ENCODE measurements at places on chromosomes 7 and 10.

DNA sequence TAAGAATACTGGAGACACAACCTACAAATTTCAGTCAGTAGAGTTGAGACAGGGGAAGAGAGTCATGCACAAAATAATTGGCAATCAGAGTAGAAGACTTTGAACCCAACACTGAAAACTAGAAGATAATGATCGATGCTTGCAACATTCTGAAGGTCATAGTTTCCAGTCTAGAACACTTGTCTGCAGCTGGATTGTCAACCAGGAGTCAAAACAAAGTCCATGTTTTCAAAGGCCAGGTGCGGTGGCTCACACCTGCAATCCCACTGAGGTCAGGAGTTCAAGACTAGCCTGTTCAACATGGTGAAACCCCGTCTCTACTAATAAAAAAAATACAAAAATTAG, 26.8 kb upstream of the SMURF1 start:
- DNase-seq = no peak

GRCh38 chr7:133675510-133676218, 422.8 kb downstream of the EXOC4 start:
- no peak for DNase-seq

DNA sequence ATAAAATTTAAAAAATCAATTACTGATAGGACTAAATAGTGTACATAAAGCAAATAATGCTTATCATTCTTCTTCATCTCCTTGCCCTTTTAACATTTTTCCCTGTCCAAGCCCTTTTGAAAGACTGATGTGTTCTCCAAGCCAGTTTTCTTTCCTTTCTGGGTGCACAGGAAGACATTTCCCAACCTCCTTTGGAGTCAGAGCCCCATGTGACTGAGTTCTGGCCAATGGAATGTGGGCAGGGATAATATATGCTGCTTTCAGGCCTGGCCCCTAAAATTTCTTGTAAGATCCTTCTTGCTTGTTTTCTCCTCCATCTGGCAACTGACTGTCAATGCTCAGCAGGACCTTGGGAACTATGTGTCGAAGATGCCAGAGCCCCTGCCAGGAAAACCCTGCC, 197.5 kb downstream of the EMX2 start:
- no peak for DNase-seq

- DNase-seq = no peak
Observed at GRCh38 chr7:70377957-70378356, 754.0 kb upstream of the GALNT17 start.

GRCh38 chr7:29860186-29860585, 53.9 kb downstream of the WIPF3 start:
- DNase-seq = no peak

DNA sequence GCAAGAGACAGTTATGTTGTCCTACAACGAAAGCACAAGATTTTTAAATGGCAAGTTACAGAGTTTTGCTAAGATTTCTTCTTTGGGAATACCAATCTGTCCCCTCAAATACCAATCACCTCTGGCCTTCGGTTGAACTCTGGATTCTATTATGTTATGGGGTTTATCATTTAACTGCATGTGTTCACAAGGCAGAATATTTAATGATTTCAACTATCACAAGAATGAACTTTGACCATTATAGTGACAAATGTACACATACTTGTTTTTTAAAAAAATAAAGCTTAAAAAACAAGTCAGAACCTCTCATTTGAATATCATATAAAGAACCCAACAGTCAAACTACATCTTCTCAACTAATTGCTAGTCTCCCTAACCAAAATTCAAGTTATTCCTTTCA, 11.3 kb downstream of the OAT start:
- no peak for DNase-seq

GRCh38 chr7:71334541-71334940, 202.6 kb downstream of the GALNT17 start:
- DNase-seq = no peak

- DNase-seq = no peak
Observed at GRCh38 chr10:104262055-104262454, 6.9 kb upstream of the GSTO2 start.

DNA sequence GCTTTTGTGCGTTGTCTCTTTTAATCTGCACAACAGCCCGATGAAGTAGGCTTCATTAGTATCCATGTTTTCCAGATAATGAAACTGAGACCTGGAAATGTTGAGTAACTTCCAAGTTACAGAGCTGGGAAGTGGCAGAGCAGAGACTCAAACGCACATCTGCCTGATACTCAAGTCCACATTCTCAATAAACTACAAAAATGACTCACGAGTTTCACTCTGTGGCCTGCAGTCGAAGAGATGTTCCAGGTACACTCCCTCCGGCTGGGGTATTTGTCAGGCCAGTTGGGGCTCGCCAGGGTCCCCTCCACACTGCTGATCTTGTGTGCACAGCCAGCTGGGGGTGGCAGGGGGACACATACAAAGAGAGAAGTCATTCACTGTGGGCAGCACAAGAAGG, 17.7 kb upstream of the OPALIN start:
- no peak for DNase-seq

DNA sequence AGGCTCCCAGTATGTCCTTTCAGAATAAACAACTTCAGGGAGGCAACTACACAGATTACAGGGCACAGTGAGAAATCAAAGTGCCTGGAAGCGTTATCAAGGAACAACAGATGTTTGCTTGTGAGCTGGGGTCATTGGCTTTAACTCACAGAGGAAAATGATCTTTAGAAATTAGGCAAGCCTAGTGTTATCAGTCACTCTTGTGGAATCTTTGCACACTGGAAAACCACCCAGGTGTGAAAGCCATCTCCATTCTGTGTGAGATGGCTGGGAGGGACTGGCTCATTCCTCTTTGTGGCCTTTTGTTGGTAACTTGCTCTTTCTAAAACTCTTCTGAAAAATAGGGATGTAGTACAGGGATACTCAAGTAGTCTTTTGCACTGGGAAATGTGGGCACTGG, 716.0 kb downstream of the XPNPEP1 start:
- no peak for DNase-seq

DNA sequence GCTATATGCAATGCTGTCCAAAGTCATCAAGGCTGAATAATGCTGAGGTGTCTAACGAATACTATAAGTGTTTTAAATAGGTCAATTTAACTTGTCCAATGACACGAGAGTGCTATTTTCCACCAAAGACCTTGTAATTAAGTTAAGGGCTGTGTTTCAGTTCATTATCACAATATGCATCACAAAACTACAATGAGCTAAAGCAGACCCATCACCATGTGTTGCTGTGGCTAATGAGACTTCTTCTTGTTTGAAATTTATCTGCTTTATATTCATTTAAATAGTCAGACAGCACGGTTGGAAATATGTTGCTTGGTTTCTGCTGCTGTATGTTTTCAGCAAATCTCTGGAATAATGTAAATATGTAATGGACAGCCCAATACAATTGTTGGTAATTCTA, 292.5 kb upstream of the VSTM2A start:
- DNase-seq = no peak

DNA sequence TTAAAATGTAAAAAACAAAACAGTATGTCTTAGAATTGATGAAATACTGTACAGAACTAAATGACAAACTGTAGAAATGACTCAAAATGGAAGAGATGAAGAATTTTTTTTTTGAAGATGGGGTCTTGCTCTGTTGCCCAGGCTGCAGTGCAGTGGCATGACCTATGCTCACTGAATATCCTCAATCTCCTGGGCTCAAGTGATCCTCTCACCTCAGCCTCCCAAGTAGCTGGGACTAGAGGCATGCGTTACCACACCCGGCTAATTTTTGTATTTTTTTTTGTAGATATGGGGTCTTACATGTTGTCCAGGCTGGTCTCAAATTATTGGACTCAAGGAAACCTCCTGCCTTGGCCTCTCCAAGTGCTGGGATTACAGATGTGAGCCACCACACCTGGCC, 36.5 kb downstream of the ATAD1 start:
- DNase-seq = no peak

DNA sequence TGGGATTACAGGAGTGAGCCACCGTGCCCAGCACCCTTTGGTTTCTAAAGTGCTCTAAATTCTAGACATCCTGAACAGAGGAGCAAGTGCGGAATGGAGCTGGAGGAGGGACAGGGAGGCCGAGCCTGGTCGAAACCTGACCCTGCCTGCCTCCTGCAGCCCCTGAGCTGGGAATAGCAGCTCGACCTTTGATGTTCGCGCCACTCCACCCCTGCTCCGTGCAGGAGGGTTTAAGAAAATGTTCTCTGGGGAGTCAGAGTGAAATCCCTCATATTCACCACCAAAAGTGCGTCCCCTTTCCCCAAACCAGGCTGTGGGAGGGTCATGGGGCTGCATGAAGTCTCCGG, 1.8 kb downstream of the PGAM2 start:
- DNase-seq = no peak

DNA sequence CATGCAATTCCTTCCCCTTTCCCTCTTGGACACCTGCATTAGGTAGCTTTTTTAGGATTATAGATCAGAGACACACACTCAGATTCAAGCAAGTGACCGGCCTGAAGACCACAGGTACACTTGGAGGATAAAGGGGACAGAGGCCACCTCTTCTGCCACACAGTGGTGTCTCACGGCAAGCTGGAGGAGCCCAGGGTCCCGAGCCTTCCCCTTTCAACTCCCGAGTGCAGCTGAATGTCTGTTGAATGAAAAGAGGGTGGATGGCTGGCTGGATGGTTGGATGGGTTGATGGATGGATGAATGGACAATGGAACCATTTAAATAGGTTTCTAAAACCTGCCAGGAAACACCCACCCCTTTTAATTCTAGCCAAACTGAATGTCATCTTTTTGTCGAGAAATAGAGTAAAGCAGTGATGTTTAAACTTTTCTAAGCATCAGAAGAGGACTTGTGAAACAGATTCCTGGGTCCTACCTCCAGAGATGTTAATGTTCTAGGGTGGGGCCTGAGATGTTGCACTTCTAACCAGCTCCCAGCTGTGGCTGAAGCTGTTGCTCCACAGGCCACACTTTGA, 49.2 kb upstream of the ZMIZ1 start:
- DNase-seq = no peak
